CD4-positive, alpha-beta T cell treated with Interleukin-6 for 4 hours (primary cell): ENCODE measurements at places on chromosomes 4 and X.

DNA sequence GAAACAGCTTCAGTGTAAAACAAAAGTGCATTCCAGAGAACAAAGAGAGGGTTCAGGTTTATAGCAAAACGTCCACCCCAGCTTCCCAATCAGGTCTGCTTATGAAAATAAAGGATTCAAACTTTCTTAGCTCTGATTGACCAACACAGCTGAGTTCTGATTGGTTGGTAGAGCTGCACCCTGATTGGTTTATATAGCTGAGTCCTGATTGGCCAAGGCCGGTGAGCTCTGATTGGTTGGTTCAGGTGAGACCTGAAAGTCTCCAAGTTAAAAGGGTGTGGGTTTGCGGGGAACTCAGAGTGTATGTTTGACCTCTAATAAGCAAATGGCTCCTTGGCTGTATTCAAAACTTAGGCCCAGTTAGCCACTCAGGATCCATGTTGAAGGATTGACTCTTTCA, 20.9 kb downstream of the CLRN2 start:
- no peak for DNase-seq

DNA sequence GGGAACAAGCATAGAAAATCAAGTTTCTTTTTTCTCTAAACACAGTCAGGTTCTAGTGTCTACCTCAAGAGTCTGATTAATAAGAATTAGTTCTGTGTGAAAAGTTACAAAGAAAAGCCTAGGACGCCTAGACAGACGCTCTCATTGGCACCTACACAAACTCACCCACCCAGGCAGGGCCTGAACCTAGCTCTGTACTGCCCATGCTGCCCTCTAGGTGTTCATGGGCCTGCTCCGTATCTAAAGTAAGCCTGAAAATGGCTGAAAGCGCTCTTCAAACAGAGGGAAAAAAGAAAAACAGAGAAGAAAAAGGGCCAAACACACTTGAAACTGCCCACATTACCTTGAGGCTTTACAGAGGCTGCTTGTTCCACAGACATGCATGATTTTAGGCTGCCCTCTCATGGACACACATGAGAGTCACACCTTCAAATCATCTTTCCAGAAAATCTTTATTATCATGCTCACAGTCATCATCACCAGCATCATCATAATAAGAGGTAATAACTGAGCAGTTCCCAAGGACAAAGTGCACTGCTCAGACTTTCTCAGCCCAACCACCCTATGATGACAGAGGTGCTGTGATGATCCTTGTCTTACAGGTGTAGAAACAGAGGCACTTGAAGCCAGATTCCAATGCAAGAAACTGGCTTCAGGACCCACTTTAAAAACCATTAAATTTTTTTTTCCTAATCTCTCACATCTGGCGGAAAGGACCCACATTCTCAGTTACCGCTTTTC, 49.6 kb downstream of the MAP7D2 start:
- DNase-seq: peak; percentile 18

GRCh38 chr4:89904524-89904923, 9.9 kb downstream of the MMRN1 start:
- no peak for DNase-seq

- no peak for DNase-seq
These were observed 36.1 kb downstream of the RAI2 start for GRCh38 chrX:17824980-17825379.

- DNase-seq: no peak
These were observed 93.4 kb downstream of the TET2 start for GRCh38 chr4:105240037-105240436.

- no peak for DNase-seq
These were observed 22.6 kb downstream of the SPCS3 start for GRCh38 chr4:176342384-176342783.

- DNase-seq: no peak
These were observed 90.0 kb upstream of the AFAP1 start for GRCh38 chr4:8029689-8030088.

DNA sequence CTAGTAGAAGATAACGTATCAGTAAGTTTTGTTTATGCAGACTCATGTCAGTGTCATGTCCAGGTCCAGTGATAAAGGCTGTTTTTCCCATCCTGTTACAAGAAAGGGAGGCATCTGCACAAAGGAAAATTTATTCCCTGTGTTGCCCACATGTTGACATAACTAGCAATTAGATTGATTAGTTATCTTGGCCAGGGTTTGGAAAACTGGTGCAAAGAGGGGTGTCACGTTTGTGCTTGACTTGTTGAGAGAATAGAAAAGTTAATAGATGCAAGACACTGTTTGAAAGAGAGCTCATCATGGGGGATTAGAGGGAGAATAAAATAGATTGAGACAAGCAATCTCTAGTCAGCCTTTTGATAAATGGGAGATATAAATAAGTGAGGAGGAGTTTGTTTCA, 1357.0 kb upstream of the AGA start:
- no peak for DNase-seq

DNA sequence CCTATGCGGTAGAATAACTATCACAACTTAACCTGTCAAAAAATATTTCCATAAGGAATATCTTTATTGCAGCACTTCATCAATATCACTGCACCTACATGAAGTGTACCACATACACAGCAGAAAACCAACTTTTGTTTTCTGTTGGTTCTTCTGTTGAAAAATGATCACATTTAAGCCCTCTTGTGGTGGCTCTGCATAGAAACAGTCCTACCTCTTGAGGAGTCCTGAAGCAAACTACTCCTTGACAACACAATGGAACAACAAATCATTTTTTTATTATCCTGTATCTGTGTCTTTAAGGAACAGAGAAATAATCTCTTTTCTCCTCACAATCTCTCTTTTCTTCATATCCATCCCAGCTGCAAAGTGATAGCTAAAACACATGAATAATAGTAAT, 39.8 kb upstream of the ATOH1 start:
- DNase-seq: no peak

GRCh38 chr4:147821555-147821954, 89.7 kb downstream of the ARHGAP10 start:
- DNase-seq: no peak

DNA sequence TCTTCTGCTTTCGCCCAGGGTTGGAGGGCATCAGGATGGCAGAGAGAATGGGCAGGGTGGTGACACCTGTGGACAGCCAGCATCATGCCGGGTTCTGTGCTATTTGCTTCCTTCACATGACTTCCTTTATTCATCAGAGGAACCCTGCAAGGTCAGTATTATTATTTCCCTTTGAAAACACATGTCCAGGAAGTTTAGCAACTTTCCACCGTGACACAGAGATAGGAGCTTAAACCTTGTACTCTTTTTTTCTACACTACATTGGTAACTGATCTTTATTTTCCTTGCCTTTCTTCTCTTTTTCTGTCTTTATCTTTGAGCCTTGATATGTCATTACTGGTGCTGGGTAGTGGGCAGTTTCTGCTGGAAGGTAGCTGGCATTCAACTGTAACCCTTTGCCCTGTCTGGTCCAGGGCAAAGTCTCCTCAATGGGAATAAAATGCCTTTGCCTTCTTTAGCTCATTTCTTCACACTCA, 5.0 kb upstream of the MGST2 start:
- no peak for DNase-seq

- no peak for DNase-seq
These were observed 11.0 kb upstream of the VSIG1 start for GRCh38 chrX:108033890-108034289.

- DNase-seq: no peak
These were observed 138.8 kb upstream of the NALF2 start for GRCh38 chrX:69365349-69365748.

GRCh38 chr4:173565281-173565680, 35.3 kb upstream of the HAND2 start:
- DNase-seq: no peak

DNA sequence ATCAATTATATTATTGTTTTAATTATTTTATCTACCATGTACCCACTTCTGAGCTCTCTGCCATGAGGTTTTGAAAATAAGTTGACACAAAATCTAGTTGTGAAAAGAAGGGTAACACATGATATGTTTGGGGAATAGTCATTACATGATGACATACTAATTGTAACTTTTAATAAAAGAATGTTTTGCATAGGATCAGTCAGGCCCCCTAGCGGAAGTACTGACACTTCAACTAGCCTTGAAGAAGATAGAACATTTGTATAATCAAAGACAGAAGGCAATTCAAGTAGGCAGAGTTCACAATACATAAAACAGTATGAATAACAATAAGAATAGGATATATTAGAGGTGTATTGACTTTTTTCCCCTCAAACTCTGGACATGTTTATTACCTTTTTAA, 1191.0 kb upstream of the AGA start:
- DNase-seq: no peak

DNA sequence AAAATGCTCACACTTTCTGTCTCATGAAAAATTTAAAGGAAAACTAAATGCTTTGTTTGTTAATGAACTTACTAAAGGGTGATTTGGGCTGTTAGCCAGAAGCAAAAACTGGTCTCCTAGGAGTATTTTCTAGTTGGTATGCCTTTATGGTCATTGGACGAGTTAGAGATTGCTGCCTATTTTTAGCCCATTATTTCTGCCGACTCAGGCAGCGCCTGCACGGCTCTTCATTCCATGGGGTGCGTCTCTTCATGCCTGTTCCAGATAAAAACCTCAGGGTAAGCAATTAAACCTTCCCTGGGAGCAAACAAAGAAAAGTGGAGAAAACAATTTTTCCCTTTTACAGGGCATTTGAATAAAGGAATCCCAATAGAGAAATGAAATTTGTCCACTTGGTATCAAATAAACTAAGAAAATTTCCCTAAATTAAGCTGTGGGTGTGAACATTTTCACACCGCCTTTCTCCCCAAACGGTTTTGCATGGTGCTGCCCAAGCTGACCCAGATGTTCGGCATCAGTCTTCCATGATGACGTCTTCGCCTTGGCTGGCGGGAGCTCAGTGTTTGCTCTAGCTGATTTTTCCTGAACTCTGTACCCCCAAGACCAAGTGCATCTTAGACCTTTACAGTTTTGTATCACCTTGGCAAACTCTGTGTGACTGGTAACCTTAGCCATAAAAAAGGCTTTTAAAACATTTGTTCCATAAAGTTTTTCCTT, 61.7 kb upstream of the ADGRG2 start:
- DNase-seq: no peak

- no peak for DNase-seq
These were observed 23.5 kb downstream of the DRD5 start for GRCh38 chr4:9804918-9805317.

DNA sequence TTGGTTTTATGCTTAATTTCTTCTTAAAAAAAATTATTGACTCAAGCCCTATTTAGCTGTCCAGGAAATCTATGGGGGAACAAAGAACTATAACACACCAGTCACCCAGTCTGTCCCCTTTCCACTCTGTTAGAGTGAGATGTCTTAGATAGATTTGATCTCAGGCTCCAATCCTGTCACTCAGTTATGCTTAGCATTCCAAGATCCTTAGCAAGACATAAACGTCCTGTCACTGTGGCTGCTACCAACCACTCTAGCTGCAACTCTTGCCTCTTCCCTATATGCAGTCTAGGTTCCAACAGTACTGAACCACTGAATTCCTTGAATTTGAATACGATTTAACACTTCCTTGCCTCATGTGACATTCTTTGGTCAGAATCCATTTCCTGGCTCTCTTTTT, 241.9 kb upstream of the NWD2 start:
- DNase-seq: no peak

GRCh38 chrX:113033966-113034680, 193.5 kb upstream of the AMOT start:
- no peak for DNase-seq

- DNase-seq: no peak
These were observed 1064.6 kb upstream of the SLIT2 start for GRCh38 chr4:19187096-19187495.

DNA sequence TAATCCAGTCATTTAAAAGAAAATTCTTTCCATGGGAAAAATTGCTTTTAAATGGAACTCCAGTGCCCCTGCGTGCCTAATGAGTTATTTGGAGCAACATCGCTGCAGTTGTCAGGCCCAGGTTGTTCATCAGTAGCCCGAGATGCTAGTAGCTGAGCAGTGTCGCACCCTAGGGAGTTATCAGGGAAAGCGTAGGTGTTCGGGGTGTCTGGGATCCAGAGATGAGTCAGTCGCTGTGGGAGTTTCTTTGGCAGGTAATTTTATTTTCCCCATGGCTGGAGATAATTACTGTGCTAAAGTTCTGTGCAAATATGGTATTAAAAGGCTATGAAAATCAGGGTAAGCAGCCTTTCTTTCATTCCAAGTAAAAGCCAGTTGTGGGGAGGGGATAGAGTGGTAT, 49.4 kb downstream of the ANXA3 start:
- no peak for DNase-seq

DNA sequence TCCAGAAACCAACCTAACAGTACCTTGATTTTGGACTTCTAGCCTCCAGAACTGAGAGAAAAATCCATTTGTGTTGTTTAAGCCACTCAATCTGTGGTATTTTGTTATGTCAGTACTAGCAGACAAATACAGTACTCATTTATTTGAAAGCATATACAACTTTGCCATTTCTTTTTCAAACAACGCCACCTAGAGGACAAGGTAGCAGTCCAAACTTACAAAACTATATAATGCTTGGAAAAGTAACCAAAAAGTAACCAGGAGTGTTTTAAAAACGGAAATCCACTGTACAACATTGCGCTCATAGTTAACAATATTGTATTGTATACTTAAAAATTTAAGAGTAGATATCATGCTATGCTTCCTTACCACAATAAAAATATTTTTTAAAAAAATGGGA, 37.0 kb upstream of the FGF13 start:
- no peak for DNase-seq

GRCh38 chr4:151649479-151649878, 111.3 kb downstream of the GATB start:
- DNase-seq: no peak

DNA sequence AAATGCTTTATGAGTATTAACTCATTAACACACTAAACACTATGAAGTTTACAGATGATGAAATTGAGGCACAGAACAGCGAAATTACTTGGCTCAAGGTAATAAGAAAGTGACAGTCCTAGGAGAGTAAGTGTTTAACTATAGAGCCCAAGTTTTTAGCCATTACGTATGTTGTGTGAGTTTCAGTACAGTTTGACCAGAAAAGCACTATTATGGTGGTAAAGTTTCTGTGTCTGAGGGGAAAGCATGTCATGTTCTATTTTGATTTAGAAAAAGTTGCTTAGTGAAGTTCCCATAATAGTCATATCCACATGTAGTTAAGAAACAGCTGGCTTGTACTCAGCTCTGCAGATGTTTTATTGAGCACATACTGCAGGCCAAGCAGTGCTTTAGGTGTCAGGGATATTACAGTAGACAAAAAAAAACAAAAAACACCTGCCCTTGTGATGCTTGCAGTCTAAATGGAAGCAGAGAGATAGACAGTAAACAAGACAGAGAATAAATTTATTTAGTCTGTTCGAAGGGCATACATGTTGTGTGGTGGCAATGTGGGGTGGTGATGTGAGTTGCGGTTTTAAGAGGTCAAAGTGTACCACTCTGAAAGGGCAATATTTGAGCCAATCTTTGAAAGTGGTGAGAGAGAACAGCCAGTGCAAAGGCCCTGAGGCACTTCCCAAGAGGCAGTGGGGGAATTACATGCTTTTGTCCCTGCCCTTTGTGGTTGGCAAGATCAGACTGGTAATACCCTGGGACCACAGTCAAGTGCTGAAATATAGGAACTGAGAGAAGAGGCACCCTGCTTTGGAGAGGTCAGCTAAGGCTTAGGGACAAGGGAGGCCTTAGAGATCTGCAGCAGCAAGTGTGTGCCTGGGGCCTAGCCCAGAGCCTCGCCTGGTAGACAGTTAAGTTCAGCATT, 6.2 kb downstream of the TMEM131L start:
- no peak for DNase-seq

GRCh38 chr4:118087366-118087765, 53.1 kb downstream of the NDST3 start:
- DNase-seq: no peak
